ENCODE measurements at places on chromosomes 1 and 21.
A peak's percentile ranks its signal among the peaks of the same experiment; 100 is the strongest.

DNA sequence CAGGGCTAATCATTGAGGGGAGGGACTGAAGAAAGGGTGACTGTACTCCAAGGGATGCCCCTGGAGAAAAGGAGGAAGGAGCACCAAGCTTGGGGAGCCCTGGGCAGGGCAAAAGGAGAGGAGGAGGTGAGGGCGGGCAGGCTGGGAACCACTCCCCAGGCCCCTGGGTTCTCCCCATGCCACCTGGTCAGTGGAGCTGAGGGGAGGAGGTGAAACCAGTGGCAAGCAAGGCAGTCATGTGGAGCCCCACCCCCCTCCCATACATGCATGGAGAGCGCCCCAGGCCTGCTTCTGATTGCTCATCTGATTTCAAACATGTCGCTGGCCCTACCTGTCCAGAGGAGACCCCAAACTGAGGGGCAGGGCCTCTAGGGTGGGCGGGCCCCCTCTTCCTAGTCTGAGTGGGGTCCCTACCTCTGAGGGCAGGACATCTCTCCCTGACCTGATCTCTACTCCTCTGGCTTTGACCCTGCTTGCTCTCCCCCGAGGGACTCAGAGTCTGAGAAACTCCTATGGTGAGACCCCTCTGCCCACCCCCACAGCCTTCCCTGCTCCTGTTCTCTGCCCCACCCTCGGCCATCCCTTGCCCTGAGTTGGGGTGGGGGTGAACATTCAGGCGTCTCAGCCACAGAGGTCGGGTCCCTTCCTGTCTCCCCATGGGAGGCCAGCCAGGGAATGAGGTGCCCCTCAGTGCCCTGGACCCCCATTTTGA is 18.6 kb downstream of the INSRR start:
- no peak for DNase-seq

DNA sequence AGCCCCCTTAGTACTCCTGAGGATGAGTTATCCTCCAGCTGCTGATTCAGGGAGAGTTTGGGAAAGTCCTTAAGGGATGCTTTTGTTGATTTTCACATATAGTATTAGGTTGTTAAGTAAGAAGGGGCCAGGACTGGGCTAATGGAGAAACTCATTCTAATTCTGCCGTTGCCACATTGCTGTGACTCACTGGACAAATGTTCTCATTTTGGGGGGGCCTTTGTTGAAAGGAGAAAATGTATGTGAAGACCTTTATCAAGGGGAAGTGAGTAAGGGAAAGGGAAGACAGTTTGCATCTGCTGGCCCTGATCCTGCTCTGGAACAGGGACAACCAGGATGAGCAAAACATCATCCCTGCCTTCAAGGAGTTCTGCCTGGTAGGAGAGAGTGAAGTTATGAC is 123.2 kb upstream of the FGGY start:
- DNase-seq: peak; percentile 87

- DNase-seq: no peak
Observed at GRCh38 chr1:160685266-160685665, 26.4 kb downstream of the CD48 start.

GRCh38 chr1:156664767-156665411 is 12.3 kb downstream of the NES start:
- DNase-seq: peak; percentile 86

GRCh38 chr1:43199093-43199726 is 27.1 kb downstream of the CFAP57 start:
- no peak for DNase-seq

GRCh38 chr21:28256837-28257236 is 735.8 kb downstream of the LTN1 start:
- DNase-seq: peak; percentile 50

GRCh38 chr1:60560701-60561100 is 487.1 kb upstream of the C1orf87 start:
- no peak for DNase-seq

GRCh38 chr21:37767984-37768383 is 148.3 kb downstream of the KCNJ6 start:
- DNase-seq: peak; percentile 57

GRCh38 chr21:43879348-43880110 is 14.5 kb downstream of the AGPAT3 start:
- DNase-seq: no peak

DNA sequence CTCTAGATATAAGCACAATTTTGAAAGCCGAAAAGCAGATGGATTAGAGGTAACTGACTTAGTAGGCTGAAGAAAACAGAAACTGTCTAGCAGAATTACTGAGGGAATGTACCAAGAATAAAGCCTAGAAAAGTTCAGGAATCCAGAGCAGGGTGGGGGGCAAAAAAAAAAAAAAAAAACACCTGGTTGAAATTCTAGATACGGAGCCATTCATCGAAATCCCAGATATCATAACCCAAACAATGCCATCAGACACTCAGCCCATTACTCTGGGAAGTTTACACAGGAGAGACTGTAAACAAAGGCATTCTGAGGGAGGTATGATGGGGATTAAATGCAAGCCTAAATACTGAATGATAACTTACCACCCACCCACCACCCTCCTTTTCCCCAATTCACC is 45.6 kb downstream of the ENAH start:
- no peak for DNase-seq

DNA sequence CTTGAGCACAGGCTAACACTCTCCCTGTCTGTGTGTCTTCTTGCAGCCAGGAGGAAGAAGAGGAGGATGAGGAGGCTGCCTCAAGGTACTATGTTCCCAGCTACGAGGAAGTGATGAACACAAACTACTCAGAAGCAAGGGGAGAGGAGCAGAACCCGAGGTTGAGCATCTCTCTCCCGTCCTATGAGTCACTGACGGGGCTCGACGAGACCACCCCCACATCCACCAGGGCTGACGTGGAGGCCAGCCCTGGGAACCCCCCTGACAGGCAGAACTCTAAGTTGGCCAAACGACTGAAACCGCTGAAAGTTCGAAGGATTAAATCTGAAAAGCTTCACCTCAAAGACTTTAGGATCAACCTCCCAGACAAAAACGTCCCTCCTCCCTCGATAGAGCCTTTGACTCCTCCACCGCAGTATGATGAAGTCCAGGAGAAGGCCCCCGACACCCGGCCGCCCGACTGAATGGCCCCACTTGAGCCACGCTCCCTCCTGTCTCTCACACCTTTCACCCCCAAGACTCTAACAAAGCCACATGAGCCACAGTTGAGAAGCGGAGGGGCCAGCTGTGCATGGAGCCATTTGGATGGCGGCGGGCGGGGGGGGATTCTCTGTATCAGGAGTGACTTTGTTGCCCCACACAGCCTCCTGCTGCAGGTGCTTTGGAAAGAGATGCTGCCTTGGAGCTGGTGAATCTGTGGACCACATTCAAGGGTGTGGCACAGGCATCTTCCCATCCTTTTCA is 27.6 kb upstream of the FHAD1 start:
- no peak for DNase-seq

- no peak for DNase-seq
Observed at GRCh38 chr1:205978676-205979075, 24.5 kb downstream of the RAB7B start.

- no peak for DNase-seq
Observed at GRCh38 chr1:39652105-39652504, 12.7 kb upstream of the HEYL start.

- DNase-seq: no peak
Observed at GRCh38 chr1:239742416-239743109, 349.1 kb upstream of the FMN2 start.

DNA sequence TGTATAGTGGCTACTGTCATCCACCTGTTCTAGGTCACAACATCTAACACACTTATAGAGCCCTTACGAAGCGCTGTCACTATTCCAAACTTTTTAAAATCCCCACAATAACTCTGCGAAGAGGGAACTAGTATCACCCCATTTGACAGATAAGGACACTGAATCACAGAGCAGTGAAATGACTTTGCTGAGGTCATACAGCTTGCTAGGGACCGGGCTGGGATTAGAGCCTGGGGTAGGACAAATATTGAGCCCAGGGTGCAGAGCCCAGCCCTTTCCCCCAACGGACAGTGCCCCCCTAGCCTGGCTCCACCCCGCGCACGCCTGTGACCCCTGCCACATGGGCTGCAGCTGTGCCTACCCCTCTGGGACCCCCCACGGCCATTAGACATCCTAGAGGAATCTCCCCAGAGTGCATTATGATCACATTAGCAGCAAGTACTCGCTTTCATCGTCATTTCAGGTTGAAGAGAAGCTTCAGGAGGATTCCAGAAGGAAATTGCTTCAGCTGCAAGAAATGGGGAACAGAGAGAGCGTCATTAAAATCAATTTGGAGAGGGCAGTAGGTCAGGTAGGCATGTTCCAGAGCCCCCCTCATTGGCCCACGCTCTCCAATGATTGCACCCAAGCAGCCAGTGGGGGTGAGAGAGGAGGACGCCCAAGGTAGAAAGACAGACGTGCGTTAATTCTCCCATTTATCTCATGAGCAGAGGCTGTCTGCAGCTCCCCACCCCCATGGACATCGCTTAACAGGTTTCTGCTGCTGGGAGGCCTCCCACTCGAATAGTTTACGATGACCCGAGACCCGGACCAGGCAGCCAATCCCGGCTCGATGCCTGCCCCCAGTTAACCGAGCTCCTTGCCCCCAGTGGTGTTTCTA is 77.2 kb downstream of the FHAD1 start:
- DNase-seq: no peak

GRCh38 chr1:111481387-111482221 is 7.8 kb downstream of the C1orf162 start:
- DNase-seq: peak; percentile 74

DNA sequence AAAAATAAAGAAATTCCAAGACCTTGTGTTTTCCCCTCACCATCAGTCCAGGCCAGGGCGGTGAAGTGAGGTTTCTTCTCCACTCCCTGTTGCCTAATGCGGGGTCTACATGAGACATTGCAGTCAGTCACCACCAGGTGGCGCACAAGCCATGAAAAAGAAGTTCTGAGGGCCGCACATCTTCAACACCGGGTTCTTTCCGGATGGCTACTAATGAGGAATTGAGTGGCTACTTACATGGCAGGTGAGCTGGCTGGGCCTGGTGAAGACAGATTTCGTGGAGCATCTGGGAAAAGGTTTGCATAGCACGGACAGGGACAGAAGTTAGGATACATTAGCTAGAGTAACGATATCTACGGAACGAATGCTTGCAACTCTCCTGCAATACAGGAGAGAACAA is 15.8 kb upstream of the S100A11 start:
- peak; percentile 78 for DNase-seq

DNA sequence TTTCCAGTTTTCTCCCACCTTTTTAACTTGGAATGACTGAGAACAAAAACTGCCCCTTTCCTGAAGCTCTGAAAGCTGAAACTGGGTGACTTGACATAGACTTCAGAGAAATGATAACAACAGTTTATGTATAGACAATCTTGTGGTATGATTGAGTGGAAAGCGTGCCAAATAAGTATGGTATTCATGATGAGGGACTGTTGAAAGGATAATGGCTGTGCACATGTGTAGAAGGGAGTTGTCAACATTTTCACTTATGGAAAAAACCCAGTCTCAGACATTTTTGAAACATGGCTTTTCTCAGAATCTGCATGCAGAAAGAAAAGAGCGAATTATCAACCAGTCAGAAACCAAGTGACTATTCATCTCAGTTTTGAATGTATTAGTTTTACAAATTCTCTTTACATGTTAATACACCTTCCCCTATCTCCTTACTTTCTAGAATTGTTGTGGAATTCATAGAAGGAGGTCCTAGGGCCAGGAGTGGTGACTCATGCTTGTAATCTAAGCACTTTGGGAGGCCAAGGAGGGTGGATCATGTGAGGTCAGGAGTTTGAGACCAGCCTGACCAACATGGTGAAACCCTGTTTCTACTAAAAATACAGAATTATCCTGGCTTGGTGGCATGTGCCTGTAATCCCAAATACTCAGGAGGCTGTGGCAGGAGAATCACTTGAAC is 261.2 kb downstream of the S1PR1 start:
- DNase-seq: no peak

- no peak for DNase-seq
Observed at GRCh38 chr1:161817176-161817730, 51.1 kb downstream of the ATF6 start.

GRCh38 chr1:199098468-199098867 is 459.6 kb downstream of the PTPRC start:
- no peak for DNase-seq

- DNase-seq: no peak
Observed at GRCh38 chr1:155245163-155245524, 10.1 kb downstream of the ENTREP3 start.

- DNase-seq: no peak
Observed at GRCh38 chr21:46572850-46573249, 32.0 kb downstream of the S100B start.

- DNase-seq: no peak
Observed at GRCh38 chr1:235102993-235103411, 25.6 kb downstream of the TOMM20 start.

DNA sequence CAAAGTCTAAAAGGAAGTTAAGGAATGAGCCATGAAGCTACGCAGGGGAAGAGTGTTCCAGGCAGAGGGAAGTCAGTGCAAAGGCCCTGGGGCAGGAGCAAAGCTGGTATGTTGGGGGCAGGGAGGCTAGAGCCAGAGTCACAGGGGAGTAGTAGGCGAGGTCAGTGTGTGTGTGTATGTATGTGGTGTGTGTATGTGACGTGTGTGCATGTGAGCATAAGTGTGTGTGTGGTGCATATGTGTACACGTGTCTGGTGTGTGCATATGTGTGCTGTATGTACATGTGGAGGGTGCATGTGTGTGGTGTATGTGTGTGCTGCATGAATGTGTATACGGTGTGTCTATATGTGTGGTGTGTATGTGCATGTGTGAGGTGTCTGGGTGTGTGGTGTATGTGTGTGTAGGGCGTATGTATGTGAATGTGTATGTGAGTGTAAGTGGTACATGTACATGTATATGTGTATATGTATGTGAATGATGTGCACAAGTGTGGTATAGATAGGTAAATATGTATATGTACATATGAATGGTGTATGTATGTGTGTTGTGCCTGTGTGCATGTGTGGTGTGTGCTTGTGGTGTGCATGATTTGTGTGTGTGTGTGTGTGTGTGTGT is 20.8 kb upstream of the NID1 start:
- no peak for DNase-seq

- DNase-seq: no peak
Observed at GRCh38 chr1:226728448-226728847, 10.6 kb downstream of the ITPKB start.

GRCh38 chr1:70779571-70779970 is 268.0 kb downstream of the PTGER3 start:
- peak; percentile 83 for DNase-seq

- no peak for DNase-seq
Observed at GRCh38 chr21:32062591-32063227, 189.9 kb downstream of the HUNK start.

GRCh38 chr1:168766568-168766967 is 37.6 kb upstream of the DPT start:
- no peak for DNase-seq

GRCh38 chr1:34656731-34657130 is 98.1 kb upstream of the GJB5 start:
- no peak for DNase-seq

GRCh38 chr1:109609881-109610280 is 9.5 kb downstream of the GNAT2 start:
- DNase-seq: no peak

GRCh38 chr1:23908453-23909341 is 4.5 kb downstream of the CNR2 start:
- DNase-seq: no peak

- DNase-seq: no peak
Observed at GRCh38 chr1:180981596-180982387, 40.9 kb downstream of the STX6 start.
